ENCODE measurements at places on chromosomes 3 and 15. TPM values are rescaled to one million over a fixed set of nuclear protein-coding genes. Genes with fewer than 3 reads are reported as not detected.

GRCh38 chr3:46917257-46917656 lies 39.7 kb downstream of the PTH1R start:
- peak; percentile 38 for DNase-seq

The CCDC54 gene
- not detected for total RNA-seq

GRCh38 chr3:96994988-96995387 lies 180.6 kb downstream of the EPHA6 start:
- DNase-seq = no peak

DNA sequence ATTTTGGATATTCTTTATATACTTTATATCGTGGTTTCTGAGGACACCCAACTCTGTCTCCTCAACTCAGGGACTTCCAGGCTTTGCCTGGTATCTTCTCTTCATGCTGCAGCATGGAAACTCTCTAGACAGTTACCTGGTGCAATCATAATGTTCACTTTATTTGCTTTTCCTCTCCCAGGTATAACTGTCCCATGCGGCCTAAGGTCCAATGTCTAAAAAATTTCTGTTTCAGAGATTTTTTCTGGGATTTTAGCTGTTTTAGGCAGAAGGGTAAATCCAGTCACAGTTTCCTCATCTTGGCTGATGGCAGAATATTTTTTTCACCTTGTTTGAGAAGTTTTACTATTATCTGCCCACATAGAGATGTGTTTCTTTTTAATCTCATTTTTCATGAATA lies 139.9 kb upstream of the KCNMB2 start:
- DNase-seq = no peak

The PSTPIP1 gene
- 12.9 TPM for total RNA-seq

DNA sequence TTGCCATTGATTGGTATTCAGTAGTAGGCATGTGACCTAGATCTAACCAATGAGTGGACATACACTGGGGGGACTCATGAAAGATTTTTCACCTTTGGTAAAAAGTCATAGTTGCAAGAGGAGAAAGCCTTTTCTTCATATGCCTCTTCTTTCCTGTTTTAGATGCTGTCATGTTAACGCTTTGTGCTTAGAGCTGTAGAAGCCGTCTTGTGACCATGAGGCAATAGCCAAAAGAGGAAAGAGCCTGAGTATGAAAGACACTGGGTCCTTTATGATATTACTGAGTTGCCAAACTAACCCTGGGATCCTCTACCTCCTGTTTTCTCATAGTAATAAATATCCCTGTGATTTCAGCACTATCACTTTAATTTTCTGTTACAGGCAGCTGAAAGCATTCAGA lies 396.0 kb downstream of the FHIT start:
- no peak for DNase-seq

DNA sequence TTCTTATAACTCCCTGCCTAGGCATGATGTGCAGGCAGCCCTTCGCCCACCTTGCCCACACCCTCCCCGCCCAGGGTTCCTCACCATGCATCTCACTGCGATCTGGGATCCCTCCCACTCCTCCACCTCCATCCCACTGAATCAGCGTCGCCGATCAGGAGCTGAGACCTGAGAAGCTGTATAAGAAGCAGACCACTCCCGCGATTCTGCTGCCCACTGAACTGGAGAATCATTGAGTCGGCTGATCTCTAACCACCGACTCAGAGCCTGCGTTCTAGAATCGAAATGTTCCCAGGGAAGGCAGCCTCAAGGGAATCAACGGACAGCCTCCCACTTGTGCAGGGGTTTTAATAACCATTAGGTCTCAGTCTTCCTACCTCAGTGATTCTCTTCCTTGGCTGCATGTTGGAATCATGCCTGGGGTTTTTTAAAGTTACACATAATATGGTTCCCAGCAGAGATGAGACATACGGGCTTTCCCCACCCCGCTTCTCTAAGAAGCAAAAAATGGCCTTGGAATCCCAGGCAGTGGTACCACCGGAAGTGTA lies 60.2 kb downstream of the TMEM44 start:
- no peak for DNase-seq

The CYP19A1 gene
- 1.8 TPM for total RNA-seq

The ADAMTS9 gene
- total RNA-seq = 82.8 TPM

DNA sequence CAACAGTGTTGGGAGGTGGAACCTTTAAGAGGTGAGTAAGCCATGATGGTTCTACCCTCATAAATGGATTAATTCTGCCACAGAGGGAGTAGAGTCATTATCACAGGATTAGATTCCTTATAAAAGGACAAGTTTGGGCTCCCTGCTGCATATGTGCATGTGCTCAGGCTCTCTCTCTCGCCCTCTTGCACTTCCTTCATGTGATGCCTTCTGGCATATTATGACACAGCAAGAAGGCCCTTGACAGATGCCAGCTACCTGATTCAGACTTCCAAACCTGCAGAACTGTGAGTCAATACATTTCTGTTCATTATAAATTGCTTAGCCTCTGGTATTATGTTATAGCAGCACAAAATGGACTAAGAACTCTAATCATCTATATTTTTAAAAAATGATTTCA lies 205.3 kb downstream of the CTNNB1 start:
- DNase-seq = no peak

DNA sequence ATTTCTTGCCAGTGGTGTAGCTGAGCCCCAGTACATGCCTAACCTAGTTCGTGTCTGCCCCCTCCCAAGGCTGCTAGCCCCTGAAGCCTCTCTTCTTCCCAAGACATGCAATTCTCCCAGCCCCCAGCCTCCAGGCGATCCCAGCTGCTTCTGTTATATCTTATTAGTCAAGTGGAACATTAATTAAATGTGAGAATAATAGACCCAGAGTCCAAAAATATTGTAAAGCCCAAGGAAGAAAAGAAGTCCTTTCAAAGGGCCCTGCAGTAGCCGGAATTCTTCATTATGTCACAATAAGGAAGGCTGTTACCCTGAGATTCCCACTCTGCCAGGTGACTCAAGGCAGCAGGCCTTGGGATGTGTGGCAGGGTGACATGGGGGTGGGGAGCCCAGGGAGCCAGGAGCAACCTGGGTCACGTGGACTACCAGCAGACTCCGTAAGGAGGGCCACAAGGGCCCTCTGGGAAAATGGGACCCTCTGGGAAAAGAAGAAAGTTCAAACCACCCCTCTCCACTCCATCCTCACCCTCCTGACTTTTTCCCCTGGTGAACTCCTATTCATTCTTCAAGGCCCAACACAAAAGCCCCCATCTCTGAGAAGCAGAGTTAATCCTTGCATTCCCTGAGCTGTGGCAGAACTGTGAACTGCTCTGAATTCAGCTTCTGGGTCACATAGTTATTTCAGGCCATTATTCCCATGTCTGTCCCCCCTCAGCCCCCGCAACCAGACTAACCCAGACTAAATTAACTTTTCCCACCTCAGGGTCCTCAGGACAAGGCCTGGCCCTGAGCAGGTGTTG lies 21.8 kb upstream of the TRH start:
- DNase-seq = peak; percentile 34

The SCN11A gene
- 0.28 TPM for total RNA-seq

DNA sequence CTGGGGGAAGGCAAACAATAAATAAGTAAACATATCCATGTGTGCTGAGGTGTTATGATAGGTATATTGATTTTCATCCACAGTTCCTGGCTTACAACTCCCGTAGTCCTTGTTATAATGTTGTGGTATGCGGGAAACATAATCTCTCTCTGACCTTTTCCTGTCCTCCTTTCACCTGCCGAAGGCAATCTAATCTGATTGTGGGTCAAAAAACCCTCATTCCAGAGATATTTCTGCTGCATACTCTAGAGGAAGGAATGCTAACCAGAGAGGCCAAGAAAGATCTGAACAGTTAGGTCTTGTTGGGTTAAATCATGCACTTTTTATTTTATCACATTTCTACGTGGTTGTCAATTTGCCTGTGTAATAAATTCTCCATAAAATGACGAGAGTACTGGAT lies 383.6 kb upstream of the SEMA6D start:
- DNase-seq = no peak

The GUCA1C gene
- total RNA-seq = not detected

DNA sequence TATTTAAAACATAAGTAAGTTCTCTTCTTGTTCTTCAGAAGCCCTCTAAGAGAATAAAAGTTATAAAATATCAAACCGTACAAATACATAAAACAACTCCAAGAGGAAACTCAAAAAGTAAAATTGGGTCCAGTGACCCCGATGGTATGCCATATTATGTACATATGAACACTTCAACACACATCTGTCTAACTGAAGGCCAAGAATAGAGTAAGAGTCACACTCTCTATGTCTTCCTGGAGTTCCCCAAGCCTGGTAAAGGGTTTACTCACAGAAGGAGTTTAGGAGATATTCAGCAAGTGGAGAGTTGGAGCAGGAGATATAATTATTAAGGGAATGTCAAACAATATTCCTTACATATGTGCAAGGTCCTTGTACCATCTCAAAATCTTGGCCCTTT lies 101.3 kb upstream of the EIF1B start:
- no peak for DNase-seq

DNA sequence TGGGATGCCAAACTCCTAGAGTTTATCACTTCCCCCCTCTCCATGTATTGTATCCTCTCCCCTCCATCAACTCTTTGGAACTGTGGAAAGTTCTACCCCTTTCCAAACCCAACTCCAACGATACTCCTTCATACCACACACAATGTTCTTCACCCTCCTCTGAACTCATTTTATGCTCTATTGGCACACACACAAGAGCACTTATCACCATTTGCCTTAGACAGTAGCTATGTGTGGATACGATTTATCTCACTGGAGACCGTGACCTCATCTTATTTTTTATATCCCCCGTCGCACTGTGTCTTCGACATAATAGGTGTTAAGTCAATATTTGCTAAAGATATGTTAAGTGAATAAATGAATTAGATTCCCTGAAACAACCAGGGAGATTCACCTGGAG lies 316.5 kb upstream of the PROK2 start:
- no peak for DNase-seq

DNA sequence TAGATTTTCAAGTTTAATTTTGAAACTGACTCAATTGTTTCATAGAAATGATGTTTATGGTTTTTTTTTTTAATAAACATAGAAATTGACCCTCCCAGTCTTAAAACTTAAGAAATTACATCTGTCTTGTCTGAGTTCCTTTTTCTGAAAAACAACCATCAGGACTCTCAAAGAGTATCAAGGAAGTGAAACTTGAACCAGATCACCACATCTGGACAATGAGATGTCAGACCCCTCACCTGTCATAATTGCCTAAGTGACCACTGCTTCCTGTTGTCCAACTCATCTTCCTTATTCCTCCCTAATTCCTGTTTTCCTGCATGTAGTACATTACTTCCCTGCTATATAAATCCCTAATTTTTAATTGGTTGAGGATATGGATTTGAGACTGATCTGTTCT lies 441.5 kb upstream of the ARHGEF26 start:
- DNase-seq = no peak

- DNase-seq = no peak
Measured at GRCh38 chr3:157098121-157098822, 61.7 kb downstream of the CCNL1 start.

- DNase-seq = no peak
Measured at GRCh38 chr3:58544541-58544940, 7.6 kb upstream of the ACOX2 start.

DNA sequence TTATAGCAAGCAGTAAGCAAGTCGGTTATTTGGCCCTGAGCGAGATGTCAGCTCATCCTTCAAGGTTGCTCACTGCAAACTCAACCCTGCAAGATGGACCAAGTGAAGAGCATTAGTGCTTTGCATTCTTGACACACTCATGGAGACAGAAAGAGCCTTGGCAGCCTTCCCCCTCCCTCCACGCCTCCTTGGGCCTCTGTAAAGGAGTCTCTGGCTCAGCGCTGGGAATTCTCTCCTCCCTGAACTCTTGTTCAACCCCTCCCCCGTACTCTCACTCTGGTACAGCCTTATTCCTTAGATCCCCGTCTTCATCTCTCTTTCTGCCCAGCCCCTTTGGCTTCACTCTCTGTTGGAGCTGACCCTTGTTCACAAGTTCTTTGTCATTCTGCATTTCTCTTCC lies 2.2 kb upstream of the CX3CR1 start:
- DNase-seq = no peak

The MKRN2OS gene
- total RNA-seq = not detected

GRCh38 chr3:72161881-72162595 lies 377.1 kb upstream of the PROK2 start:
- no peak for DNase-seq

GRCh38 chr3:157405457-157405856 lies 31.2 kb upstream of the PTX3 start:
- no peak for DNase-seq

Measured in posterior vena cava (tissue), 2 donors.